Jurkat, Clone E6-1 (cell line): ENCODE measurements at places on chromosomes 12 and 14.
A peak's percentile ranks its signal among the peaks of the same experiment; 100 is the strongest.

- DNase-seq, result no peak
Observed at GRCh38 chr14:49017447-49017846, 568.7 kb downstream of the RPS29 start.

DNA sequence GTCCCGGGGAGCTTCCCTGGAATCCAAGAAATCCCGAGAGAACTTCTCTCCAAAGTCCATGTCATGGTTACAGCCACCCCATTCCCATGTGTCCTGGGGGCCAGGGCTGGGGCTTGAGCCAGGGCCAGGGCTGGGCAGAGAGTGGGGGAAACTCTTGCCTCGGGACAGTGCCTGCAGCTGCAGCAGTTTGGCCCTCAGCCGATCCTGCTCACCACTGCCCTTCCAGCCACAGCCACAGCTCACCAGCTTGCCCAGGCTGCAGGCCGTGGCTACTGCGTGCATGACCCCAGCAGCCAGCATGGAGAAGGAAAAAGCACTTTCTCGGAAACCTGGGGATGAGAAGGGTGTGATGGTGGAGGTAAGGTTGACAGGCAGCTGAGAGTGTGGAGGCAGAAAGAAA lies 3.5 kb downstream of the WNT10B start:
- no peak for DNase-seq

GRCh38 chr12:1835211-1836131 lies 15.1 kb downstream of the LRTM2 start:
- no peak for DNase-seq

GRCh38 chr12:62659453-62660295 lies 193.0 kb downstream of the MON2 start:
- DNase-seq, result no peak

DNA sequence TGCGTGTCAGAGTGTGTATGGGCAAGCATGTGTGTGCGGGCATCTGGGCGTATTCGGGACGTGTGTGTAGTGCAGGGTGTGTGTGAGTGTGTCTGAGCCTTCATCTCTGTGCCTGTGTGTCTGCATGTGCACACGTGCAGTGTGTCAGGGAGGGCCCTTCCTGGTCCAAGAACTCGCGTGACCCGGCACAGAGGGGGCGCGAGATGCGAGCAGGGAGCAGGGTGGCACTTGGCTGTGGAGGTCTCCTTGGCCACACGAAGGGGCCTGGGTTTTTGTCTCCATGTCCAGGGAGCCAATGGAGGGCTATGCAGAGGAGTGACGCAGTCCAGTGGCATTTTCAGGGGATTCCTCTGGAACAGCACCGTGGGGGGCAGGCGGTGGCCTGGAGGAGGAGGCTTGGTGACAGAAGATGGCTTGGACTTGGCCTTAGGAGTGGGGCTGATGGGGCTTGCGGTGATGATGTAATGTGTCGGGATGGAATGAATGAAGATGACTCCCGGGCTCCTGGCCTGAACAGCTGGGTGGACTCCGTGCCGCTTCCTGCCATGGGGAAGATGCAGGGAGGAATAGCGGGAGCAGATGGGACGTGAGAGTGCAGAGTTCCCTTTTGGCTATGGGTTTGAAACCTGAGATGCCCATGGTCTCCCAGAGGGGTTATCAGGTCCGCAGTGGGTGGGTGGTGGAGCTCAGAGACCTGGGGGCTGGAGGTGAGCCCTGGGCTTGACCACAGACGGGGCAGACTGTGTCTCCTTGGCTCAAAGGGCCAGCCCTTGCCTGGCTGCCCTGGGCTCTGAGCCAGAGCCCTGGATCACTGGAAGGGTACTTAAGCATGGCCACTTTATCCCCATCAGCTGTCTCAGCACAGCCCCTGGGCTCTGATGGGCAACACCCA lies 208.3 kb downstream of the PHETA1 start:
- no peak for DNase-seq

- peak; percentile 55 for DNase-seq
Observed at GRCh38 chr12:7131502-7131866, 1.3 kb downstream of the CLSTN3 start.

DNA sequence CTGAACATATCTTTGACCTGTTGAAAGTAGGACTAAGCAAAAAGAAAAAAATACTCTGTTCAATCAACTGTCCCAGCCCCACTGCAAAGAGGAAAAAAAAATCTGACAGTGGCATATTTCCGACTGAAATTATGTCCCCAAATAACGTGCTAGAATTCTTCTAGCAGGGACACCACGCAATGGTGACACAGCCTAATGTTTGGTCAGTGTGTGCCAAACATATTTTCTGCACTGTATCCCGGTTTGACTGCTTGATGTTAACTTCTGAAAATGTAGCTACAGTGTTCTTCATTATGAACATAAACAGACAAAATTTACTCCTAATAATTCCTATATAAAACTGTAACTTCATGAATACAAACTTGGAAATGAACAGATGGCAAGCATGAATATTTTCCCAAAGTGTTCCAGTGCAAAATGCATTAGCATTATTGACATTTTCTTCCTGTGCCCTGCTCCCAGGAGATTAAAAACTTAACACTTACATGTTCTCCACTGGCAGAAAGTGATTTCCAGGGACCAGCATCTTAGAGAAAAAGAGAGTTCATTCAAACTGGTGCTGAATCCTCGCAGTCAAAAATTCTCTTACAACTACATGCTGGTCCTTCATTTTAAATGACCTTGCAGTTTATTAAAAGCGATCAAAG lies 72.4 kb upstream of the SYT1 start:
- DNase-seq, result no peak

- DNase-seq, result no peak
Observed at GRCh38 chr14:97975216-97975615, 1178.0 kb downstream of the VRK1 start.

DNA sequence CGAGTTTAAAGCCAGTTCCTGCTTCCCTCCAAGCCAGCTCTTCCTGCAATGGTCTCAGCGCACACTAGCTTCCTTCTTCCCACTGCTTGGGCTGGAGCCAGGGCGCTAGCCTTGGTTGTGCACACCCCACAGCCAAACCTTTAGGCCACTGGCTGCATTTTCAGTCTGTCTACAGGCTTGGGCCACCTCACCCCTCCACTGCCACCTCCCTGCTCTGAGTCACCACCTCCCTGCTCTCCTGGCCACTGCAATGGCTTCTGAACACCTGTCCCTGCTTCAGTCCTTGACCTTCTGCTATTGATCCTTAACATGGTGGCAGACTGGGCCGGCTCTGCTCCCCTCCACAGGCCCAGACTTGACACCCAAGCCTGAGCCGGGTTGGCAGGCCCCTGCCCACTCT lies 151.1 kb downstream of the RBM19 start:
- DNase-seq, result no peak

GRCh38 chr14:90533591-90534021 lies 136.8 kb downstream of the CALM1 start:
- DNase-seq, result no peak

DNA sequence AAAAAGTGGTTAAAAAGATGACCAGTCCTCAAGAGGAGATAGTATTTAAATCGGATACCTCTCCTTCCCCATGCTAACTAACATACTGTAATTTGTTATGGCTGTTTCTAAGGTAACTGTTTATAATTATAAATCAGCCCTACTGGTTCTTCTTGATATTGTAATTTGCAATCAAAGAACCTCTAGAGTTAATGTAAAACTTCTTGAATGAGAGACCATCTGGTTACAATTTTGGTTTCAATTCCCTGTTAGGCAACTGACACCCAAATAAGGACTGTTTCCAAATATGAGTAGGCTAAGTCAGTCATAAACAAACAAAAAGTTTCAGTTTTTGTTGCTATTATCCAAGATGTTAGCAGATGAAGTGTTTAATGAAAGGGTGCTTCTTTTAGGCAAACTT lies 120.2 kb upstream of the DNM1L start:
- DNase-seq, result no peak

DNA sequence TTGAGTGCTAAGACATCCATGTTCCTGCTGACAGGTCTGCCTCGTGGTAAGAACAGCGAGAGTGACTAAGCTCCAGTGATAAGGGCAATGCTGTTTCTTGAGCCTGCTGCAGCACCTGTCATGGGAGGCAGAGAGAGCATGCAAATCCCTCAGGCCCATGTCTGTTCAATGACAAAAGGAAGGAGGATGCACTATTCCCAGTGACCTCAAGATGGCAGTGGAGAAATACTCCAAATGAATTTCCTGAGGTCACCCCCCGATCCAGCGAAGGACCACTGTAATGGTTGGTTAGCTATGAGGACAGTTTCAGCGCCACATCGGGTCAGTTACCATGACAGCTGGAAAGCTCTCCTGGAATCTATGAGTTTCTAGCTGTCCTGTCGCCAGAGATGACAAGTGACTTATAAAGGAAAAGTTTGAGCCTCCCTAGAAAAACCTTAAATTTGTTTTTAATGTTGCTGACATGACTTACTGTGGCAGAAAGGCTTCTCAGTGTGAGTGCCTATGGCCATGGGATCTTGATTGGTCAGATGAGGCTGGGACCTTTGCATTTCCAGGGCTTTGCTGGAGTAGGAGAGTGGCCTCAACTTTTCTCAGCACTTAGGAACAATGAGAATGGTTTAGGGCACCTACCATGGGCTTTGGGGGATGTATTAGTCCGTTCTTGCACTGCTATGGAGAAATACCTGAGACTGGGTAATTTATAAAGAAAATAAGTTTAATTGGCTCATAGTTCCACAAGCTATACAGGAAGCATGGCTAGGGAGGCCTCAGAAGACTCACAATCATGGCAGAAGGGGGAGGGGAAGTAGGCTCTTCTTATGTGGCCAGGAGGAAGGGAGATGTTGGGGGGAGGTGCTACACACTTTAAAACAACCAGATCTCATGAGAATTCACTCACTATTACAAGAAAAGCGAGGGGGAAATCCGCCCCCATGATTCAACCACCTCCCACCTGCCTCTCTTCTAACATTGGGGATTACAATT lies 88.0 kb upstream of the TMEM260 start:
- peak; percentile 71 for DNase-seq

DNA sequence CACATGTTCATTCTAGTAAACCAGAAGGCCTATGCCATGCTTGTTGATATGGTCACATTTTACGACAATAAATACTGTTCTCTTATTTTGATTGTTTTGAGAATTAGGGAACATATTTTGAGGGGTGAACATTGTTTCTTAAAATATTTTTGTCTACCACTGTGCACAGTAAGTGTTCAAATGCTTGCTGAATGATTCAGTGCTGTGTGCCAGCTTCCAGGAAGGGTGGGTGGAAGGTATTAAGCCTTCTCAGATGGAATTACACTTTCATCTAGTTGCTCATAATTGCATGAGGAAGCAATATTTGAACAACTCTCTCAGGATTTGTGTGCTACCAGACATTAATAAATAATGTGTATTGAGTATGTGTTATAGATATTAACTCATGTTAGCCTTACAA lies 15.5 kb upstream of the TMX1 start:
- DNase-seq, result no peak

DNA sequence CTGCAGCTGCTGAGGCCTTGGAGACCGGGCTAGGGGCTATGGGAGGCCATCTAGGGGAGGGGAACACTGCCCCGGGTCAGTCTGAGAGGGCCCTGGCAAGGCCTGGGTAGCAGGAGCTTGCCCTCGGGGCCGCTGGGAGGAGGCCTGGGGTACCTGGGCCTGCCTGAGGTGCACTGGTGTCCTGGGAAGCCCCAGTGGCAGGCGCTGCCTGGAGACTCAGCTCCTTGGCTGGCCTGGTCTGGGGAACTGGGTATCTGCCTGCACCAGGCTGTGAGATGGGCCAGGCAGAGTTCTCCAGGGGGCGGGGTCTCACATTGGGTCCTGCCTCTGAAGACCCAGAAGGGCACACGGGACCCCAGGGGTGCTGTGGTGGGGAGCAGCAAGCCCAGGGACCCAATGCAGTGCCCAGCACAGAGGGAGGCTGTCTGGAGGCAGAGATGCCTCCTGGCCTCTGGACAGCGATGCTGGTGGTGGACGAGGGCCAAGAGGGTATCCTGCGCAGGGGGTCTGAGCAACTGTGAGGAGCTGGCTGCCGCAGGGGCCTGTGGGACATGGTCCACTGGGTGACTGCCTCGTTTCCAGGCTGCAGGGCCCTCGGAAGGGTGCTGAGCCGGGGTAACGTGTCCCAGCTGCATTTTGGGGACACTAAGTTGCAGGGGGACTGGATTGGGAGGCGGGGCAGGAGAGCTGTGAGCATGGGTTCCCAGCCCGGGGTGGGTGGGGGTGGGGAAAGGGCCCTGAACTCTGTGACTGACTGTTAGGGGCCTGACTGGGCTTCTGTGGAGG lies 7.4 kb upstream of the MTA1 start:
- no peak for DNase-seq

GRCh38 chr14:33454022-33454595 lies 496.8 kb downstream of the EGLN3 start:
- no peak for DNase-seq

- no peak for DNase-seq
Observed at GRCh38 chr14:72682188-72682587, 211.7 kb downstream of the DPF3 start.

DNA sequence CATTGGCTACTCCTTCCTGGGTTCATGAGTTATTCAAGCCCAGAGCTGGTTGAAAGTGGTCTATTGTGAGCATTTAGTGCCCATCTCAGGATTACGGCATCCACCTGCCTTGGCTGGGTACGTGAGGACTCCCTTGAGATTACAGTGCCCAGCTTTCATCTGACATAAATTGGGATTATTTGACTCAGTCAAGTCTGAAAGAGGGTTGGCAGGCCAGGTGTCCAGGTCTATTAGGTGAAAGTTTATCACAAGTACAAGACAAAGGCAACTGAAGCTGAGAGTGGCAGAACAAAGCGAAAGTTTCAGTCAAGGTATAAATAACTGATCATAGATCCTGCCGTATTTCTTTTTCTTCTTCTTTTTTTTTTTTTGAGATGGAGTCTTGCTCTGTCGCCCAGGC lies 84.6 kb upstream of the ATF7IP start:
- DNase-seq, result no peak

DNA sequence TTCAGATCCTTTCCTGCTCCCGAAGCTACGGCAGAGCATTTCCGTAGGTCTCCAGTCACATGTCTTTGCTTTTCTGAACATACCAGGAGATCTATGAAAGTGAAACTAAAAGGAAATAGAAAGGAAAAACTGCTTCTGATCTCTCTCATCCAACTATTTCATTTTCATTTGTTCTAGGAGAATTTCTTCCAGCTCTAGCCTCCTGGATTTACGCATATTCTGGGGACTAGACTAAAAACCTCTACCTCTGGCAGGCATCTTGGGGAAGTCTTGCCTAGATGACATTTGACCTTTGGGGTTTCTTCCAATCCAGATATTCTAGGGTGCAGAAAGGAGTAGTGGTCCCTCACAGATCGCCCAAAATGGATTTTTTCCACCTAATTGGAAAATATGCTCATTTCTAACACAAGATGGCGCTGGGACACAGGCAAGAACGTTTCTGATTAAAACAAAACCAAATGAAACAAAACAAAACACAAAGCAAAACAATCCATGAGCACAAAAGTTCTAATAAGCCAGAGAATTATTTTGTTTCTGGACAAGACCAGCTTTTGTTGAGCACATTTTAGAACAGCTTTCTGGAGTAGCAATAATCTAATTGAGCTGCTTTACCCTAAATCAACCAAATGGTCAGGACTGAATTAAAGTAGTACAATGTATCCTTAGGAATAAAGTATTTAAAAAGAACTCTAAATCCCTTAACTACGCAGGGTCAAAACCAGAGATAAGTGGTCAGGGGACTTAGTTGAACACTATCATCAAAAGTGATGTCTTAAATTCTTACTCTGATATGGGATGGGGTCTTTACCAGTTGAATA lies 12.3 kb upstream of the PARP11 start:
- DNase-seq, result peak; percentile 42
